ENCODE measurements at places on chromosomes 16 and 17.

DNA sequence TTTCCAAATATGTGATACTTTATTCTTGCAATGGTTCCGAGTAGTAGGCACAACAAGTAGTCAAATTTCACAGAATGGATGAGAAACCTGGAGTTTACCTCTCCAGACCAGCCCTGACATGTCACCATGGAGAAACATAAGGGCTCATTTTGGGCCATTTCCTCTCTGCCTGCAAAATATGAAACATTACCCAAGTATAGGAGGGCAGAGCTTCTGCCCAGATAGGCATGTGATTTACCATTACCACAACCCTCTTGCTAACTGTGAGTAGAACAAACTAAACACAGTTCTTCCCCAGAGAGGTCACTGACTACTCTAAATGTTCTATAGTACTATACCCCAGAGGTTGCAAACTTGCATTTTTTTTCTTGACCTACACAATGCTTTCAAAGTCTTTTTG is 15.7 kb upstream of the KPNB1 start:
- no peak for DNase-seq

DNA sequence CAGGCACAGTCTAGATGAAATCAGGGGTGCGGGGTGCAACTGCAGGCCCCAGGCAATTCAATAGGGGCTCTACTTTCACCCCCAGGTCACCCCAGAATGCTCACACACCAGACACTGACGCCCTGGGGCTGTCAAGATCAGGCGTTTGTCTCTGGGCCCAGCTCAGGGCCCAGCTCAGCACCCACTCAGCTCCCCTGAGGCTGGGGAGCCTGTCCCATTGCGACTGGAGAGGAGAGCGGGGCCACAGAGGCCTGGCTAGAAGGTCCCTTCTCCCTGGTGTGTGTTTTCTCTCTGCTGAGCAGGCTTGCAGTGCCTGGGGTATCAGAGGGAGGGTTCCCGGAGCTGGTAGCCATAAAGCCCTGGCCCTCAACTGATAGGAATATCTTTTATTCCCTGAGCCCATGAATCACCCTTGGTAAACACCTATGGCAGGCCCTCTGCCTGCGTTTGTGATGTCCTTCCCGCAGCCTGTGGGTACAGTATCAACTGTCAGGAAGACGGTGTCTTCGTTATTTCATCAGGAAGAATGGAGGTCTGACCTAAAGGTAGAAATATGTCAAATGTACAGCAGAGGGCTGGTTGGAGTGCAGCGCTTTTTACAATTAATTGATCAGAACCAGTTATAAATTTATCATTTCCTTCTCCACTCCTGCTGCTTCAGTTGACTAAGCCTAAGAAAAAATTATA is 1.6 kb downstream of the HBA1 start:
- peak; percentile 73 for DNase-seq

DNA sequence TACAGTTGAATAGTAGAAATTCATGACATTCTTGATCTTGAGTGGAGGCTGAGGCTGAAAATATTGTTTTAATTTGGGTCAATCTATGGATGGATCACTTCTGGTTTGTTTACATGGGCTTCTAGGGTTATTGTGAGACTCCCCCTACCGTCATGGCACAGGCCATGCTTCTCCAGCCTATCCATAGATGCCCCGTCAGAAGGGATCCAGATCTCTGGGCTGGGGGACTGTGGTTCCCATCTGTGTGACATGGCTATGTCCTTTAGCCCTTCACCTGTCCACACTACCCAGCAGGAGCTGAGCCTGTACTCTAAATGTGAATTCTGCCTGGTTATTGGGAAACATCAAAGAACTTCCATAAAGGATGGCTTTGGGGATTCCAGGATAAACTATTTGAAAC is 160.4 kb downstream of the ABCC12 start:
- no peak for DNase-seq

DNA sequence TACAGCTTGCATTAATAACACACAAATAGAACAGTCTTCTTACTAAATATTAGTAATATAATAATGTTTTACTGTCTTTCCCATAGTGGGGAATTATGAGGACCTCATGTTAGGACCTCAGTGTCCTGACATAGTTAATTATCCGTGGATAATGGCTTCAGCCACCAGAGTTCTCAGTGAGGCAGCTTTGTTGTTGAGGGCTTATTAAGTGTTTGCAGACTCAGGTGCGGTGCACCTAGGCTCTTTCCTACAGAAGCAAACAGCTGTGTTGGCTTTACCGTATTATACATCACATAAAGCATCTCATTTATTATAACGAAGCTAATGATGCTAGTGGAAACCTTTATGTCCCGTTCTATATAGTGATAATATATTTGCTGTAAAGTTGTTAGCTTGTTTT is 246.7 kb downstream of the FTO start:
- DNase-seq, result no peak

DNA sequence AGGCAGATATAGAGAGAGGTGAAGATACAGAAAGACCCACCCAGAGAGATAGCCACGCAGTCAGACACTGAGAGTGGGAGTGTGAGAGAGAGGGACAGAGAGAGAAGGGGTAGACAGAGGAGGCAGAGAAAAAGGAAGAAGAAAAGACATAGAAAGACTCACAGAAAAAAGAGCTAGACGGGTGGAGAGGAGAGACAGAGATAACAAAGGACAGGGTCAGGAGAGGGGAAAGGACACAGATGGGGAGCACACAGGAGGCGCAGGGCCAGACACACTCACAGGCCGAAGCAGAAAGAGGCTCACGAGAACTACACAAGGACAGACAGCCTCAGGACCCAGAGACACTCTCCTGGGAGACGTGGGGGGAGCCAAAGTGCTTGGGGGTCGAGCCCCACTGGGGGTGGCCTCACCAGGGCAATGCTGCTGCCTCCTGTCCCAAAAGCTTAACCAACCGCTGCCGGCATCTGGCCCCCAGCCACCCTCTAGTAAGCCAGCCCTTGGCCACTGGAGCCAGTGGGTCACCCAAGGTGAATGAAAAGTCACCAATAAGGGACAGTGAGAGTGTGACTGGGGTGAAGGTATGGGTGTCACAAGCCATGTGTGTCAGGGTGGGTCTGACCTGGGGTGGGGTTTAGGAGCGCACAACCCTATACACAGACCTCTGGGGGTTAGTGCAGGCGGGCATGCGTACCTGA is 3.8 kb downstream of the ZNF385C start:
- no peak for DNase-seq

DNA sequence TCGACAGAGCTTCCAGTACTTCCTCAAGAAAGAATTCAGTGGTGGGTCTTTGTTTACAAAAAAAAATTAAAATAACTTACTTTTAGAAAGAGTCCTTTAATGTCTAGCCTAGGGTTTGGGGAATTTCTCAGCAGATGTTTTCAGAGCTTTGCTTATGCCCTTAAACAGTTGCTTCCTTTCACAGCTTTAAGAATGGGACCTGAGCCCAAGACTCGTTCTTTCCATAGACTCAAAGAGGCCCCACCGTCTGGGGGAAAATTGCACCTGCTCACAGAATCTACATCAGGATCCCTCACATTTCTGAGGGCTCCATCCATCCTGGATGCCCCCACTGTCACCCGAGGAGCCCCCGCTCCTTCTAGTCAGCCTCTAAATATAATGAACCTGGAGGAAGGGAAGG is 60.0 kb downstream of the RGS9 start:
- DNase-seq, result no peak

- peak; percentile 82 for DNase-seq
Observed at GRCh38 chr17:7293816-7294613, 424 bp downstream of the YBX2 start.

- no peak for DNase-seq
Observed at GRCh38 chr17:77493901-77494663, 353.3 kb downstream of the SEC14L1 start.

- no peak for DNase-seq
Observed at GRCh38 chr16:81550432-81550808, 105.8 kb downstream of the CMIP start.
